Mucosa of gallbladder (tissue), 1 donor: ENCODE measurements at places on chromosomes 3 and 15.

DNA sequence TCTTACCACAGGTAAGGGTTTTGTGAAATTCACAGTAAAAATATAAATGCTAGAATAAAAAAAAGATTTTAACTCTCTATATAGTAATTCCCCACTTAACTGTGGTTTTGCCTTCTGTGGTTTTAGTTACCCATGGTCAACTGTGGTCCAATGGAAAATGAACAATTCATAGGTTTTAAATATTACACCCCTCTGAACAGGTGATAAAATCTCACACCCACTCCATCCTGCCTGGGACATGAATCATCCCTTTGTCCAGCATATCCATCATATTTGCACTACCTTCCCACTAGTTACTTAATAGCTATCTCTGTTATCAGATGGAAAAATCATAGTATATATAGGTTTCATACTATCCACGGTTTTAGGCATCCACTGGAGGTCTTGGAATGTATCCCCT, 49.2 kb downstream of the HDGFL3 start:
- no peak for DNase-seq

GRCh38 chr3:151584566-151584965, 123.7 kb upstream of the IGSF10 start:
- DNase-seq: no peak

DNA sequence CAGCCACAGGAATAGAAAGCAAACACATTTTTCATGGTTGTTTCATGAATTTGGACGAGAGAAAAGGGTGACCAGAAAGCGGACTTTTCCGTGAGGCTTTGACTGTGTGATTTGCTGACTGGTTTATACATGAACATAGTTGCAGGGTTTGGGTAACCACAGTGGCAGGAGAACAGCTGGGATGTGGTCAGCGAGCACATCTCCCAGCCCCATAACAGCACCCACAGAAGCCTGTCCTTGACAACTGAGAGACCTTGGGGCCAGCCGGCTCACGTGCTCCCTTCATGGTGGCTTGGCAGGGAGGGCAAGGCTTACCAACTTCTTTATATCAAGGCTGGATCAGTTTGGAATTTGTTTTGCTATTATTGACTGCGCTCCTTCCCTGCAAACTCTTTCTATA, 13.2 kb upstream of the RGMA start:
- DNase-seq: no peak

- DNase-seq: no peak
Measured at GRCh38 chr3:73222126-73222525, 160.7 kb downstream of the EBLN2 start.

GRCh38 chr15:52975941-52976449, 185.9 kb upstream of the ONECUT1 start:
- no peak for DNase-seq

DNA sequence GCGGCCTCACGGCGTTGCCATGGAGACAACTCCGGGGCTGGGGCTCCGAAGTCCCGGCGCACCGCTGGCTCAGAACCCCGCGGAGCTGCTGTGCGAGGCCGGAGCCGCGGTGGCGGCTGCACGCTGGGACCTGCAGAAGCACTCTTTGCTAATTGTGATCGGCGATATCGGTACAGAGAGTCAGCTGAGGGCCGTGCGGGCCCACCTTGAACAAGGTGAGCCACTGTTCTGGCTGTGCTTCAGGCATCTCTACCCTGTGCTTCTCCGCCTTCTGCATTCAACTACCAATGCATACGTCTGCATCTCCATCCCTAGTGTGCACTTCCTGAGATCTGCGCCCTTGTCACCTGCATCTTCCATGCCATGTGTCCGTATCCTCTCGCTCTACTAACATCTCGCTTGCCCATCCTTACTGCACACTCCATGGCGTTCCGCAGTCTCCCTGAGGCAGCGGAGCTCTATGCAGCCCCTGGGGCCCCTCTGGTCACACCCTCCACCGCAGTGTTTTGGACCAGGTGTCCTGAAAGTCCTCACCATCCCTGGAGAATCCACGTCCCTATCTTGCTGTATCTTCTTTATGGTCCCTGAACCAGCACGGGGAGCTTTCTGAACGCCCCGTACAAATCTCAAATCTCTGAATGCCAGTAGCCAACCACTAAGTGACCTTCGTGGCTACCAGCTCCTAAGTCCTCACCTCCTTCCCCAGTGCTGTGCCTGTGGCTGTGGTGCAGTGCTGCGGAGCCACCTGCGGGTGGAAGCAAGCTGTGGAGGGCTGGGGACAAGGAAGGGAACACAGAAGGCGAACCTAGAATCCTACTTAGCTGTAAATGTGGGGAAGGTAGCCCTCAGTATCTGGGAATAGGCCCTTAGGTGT, 6.2 kb upstream of the MAP1A start:
- DNase-seq: no peak

DNA sequence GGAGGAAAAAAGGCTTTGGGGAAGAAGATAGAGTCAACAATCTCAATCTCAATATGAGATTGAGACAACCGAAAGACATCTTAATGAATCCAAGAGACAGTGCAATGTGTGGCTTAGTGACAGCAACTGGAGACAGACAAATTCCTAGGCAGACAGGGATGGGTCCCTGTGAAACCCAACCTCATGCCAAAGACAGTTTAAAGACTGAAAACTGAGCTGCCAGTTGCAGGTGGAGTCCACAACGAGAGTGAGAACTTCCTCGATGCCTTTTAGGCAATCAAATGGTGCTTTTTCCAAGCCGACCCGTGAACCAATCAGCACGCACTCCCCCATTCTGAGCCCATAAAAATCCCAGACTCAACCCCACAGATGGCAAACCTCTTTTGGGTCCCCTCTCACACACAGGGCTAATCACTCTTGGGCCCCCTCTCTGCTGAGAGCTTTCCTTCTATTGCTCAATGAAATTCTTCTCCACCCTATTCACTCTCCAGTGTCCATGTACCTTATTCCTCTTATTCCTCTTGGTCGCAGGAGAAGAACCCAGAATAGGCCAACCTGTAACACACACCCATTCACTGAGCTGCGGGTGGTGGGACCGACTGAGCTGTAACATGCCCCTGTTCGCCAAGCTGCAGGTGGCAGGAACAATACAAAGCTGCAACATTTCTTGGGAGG, 34.8 kb downstream of the ZMAT3 start:
- DNase-seq: no peak

DNA sequence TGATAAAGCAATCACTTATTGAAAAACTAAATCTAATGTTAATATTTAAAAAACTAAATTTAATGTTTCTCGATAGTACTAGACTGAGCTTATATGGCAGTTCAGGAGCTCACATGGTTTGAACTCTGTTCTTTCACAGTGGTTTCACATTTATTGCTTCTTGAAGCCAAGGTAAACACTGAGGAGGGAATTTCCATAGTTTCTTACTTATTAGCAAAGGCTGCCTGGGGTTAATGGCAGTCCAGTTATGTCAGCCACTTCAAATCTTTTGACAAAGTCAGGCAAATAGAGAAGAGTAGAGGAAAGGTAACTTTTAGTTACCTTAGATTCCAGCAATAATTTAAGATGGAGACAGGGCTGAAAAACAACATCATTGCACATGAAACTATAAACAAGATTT, 831.5 kb downstream of the ROBO2 start:
- DNase-seq: no peak

DNA sequence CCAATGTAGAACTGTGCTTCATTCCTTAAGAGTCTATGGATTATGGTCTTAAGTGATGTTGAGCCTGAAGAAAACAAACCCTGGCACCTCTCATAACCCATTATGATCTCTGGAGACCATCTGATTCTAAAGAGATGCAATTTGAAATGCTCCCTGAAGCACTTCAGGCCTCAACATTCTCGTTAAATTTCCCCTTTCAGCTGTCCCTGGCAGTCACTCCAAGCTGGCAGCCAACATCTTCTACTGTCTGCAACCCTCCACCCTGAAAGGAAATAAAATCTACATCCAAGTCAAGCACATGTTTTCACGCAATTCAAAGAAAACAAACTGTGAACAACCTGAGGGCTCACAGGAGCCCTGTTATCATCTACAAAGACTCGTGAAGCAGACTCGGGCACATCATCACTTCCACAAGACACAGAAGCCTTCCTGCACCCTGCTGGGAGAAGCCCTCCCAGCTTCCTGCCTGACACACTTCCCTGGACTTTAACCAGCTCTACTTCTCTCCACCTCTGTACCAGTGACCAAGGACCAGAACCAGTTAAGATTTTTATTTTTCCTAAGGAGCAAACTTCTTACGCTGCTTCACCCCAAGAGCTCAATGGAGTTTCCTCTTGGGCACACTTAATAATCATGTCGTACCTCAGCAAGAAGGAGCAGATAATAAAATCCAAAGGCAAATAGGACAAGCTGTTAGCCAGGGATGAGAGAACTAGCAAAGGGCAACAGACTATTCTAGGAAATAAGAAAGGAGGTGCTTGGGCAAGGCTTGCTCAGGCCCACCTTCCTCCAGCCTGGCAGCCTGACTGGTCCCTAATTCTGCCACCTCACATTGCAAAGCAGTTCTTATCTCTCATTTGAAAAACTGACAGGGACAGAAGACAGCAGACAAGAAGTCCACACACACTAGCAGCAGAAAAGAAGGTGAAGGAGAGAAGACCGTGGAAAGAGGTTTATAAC, 67.1 kb downstream of the MAGI1 start:
- DNase-seq: no peak

GRCh38 chr15:27479296-27480140, 508.5 kb downstream of the GABRG3 start:
- no peak for DNase-seq

GRCh38 chr15:64991536-64992135, 1.9 kb upstream of the SPG21 start:
- no peak for DNase-seq

- no peak for DNase-seq
Measured at GRCh38 chr3:15861163-15861562, 63.4 kb upstream of the ANKRD28 start.
